NCI-H1105 treated with DMSO at 0.1 percent for 48 hours (cell line): ENCODE measurements at places on chromosomes 12 and 14.

GRCh38 chr14:91270619-91271018 is 26.1 kb upstream of the GPR68 start:
- DNase-seq: no peak

GRCh38 chr12:92478692-92479091 is 224.1 kb upstream of the PLEKHG7 start:
- no peak for DNase-seq

DNA sequence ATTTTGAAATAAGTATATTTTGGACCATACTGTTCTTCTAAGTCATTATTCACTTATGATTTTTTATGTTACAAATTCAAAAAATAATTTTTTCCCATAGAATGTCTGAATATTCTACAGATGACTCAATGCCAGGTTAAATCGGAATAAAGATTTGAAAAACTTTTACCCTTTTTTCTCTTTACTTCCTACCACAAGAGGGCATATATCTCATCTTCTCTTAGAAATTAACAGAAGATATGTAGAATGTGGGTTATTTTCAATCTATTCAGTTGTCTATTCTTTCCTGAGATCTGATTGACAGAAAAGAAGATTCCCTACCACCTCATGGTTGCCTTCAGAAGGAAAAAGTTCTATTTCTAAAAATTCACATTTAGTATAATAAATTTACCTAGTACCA is 53.0 kb upstream of the KITLG start:
- no peak for DNase-seq

- no peak for DNase-seq
Measured at GRCh38 chr12:81329085-81329484, 251.2 kb downstream of the ACSS3 start.

DNA sequence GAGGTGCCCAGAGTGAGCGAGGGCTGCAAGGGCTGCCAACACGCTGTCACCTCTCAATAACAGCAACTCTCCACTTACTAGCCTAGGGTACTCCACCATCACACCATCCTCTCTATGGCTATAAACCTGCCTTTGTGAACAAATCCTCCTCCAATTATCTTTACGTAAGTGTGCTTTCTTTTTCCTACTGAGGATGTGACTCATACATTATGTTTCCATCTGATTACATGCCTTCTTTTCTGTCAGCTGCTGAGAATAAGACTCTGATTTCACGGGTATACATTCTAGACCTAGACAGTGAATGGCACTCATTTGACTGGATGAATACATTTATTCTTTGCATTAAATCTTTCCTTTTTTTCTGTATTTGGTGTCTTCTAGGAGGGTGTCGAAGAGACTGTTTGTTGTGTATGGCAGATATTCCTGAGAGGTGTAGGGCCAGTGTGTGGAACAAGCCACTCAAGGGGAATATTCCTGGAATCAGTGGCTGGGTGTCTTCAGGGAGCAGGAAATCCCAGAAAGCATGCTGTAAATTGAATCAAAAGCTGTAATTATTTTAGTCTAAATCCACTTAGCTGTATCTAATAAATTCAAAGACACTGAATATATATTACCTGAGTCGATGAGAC is 327.3 kb upstream of the TMTC1 start:
- DNase-seq: no peak

DNA sequence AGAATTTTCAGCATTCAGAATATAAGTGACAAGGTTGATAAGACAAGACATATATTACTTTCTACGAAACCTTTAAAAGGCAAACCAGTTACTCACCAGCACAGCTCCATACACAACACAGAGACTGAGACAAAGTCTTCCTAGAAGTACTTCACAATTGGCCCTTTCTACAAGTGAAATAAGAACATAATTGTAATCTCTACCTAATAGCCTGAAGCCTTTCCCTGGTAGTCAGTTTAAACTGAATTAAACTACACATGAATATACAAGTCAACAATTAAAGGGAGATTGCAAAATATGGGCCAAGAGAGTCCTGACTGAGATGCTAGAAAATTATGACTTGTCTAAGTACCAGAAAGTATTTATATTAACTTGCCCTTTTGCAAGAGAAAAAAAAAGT is 95.9 kb downstream of the PUS7L start:
- DNase-seq: no peak

DNA sequence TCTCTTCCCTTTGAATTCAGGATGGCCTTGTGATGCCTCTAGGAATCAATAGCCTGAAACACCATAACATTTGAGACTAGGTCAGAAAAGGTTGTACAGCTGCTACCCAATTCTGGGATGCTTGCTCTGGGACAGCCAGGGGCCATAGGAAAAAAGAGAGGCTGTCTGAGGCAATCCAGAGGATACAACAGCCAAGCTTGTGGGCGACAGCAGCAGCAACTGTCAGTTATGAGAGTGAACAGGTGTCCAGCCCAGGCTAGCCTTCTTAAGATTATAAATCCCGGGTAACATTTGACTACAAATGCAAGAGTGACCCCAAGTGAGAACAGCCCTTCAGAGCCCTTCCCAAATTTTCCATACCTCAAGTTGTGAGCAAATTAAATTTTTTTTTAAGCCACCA is 11.1 kb downstream of the DCN start:
- no peak for DNase-seq

DNA sequence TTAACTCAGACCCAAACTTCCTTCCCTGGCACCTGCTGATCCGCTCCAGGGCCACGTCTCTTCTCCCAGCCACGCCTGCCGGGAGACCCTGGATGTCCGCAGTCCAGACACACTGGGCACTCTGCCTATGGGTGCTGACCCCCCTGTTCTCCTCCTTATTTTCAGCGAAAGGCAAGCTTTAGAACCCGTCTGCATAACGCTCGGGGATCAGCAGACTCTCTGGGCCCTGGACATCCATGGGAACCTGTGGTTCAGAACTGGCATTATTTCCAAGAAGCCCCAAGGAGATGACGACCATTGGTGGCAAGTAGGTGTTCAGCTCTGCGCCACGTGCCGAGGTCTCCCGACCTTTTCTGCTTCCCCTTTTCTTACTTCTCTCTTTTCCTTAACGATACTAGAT is 63.9 kb downstream of the ANKRD9 start:
- DNase-seq: no peak

GRCh38 chr12:44748950-44749468 is 127.1 kb downstream of the NELL2 start:
- DNase-seq: peak; percentile 88

DNA sequence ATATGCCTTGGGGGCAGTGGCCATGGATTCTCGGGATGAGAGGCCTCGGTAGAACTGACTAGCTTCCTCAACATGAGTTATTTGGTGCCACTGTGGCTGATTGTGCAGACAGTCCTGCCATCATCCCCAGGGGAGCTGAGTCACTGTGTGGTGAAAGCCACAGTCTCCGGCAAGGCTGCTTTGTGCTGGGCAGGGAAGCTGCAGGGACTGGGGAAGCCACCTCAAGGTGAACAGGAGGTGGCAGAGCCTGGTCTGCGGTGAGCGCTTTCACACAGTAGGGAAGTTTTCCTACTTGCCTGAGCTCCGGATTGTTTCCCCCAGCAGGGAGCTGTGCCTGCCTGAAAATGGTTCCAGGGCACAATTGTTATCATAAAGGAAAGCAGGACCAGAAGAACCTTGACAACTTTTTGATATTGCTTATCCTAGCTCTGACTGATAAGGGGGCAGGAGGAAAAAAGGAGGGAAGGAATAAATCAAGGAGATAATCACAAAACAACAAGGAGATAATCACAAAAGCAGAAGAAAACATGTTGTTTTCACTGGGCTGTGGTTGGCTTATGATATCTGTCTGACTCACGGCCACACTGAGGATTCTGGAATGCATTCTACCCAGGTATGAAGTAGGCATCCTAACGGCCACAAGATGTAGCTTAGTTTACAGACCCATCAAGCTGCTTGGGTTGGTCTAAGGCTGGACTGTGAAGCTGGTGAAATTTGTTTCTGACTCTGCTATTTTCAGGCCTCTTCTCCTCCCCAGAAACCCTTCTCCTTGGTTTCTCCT is 32.2 kb upstream of the GNG2 start:
- no peak for DNase-seq

GRCh38 chr14:63848890-63849289 is 3.9 kb upstream of the SYNE2 start:
- DNase-seq: no peak

GRCh38 chr12:132044661-132045412 is 95.1 kb downstream of the EP400 start:
- DNase-seq: no peak

DNA sequence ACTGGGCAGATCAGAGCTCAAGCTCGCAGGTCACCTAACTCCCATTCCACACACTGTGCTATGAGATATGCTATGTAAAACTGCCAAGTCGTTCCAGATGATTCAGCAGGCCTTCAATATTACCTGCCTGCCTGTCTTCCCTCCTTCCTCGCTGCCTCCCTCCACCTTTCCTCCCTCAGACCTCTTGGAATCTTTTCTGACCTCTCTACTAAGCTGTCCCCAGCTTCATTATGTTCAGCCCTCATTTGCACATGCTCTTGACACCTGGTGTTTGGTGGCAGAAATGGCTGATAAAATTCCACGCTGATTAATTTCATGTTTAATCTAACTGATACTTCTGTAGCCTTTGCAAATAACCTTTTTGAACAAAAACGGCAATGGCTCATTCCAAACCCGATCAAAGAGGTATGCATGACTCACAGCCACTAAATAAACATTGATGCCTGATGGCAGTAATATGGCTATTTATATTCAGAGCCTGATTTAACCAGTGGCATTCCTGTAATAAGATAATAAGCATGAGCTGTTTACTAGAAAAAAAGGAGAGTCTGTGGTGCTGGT is 130.8 kb upstream of the EGLN3 start:
- DNase-seq: peak; percentile 77

GRCh38 chr12:26266881-26267280 is 71.5 kb downstream of the SSPN start:
- DNase-seq: no peak

DNA sequence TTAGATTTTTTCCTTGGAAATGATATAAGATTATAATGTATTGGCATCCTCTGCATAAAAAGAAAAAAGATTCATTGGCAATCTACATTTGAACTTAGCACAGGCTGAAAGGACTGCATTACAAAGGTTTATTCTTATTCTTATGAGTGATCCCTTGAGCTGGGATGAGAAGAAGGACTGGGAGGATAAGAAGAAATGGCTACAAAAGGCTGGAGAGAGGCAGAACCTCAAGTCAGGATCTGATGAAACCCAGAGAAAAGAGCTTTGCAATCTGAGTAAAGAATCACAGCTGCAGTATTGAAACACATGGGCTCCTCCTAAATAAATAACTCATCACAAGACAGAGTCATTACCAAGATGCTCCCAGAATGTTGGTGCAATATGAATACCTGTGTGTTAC is 1635.4 kb upstream of the FLRT2 start:
- no peak for DNase-seq

- no peak for DNase-seq
Measured at GRCh38 chr12:80670214-80670613, 37.2 kb upstream of the MYF6 start.

DNA sequence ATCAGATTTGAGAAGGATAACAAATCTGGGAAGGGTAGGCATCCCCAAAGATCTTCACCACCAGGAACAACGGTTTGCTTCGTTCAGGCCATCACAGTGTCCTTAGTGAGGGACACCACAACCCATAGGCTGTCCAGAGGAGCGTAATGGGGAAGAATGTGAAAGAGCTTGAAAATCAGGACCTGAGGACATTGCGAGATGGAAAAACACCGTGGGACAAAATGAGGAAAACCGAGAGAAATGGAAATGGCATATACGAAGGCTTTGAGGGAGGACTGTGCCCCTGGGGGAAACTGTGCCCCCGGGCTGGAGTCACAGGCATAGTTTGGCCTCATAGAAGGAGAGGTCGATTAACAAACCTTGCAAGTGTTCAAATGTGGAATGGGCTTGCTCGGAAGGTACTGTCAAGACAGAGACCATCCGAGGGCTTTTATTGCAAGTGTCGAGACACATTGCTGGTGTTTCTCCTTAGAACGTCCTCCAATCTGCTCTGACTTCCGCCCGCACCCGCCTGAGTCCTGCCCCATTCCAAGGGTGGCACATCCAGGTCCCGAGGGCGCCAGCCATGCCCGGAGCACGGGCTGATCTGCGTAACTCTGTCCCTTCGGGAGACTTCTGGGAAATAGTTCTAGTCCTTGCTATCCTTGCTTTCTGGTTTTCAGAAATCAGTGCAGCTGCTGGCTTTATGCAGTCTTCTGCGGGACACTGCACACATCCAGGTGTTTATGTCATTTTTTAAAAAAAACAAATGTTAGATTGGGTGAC is 885 bp upstream of the PALS1 start:
- no peak for DNase-seq

DNA sequence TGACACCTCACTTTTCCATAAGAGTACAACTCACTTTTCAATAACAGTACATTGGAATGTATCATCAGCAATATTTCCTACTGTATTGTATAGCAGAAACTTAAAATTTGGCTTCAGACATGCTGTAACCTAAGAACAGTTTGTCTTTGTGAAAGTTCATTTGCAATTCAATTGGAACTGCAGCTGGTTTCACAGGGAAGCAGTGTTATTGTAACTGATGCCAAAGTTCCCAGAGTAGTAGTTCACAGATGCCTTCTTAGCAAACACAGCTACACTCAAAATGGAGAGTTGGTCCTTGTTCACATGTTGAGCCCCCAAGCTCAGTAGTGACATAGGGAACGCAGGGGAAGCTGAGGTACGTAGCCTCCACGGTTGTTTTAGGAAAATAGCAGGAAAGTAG is 23.3 kb downstream of the PPP1R36 start:
- no peak for DNase-seq

GRCh38 chr12:2467447-2468195 is 327.1 kb upstream of the FKBP4 start:
- DNase-seq: no peak

GRCh38 chr12:131529196-131530040 is 181.5 kb upstream of the SFSWAP start:
- DNase-seq: no peak

GRCh38 chr12:70048521-70049250 is 194.5 kb upstream of the CNOT2 start:
- no peak for DNase-seq

DNA sequence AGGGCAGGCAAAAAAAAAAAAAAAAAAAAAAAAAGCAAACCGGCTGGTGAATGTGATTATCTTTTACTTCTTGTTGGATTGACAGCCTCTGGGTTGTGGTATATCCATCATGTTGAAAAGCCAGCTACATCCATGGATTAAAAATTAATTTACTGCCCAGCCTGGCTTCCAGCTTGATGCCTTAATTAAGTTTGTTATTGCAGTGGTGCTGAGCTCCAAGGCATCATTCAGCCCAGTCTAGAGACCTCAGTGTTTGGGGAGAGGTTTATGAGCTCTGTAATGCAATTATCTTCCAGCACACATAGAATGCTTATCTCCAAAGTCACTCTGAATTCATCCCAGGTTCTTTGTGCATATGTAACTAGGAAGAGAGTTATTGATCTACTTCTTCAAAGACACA is 114.8 kb downstream of the RIMBP2 start:
- DNase-seq: no peak

GRCh38 chr12:110269622-110270124 is 11.4 kb upstream of the ATP2A2 start:
- DNase-seq: no peak

- no peak for DNase-seq
Measured at GRCh38 chr14:31971612-31972011, 105.5 kb upstream of the ARHGAP5 start.

DNA sequence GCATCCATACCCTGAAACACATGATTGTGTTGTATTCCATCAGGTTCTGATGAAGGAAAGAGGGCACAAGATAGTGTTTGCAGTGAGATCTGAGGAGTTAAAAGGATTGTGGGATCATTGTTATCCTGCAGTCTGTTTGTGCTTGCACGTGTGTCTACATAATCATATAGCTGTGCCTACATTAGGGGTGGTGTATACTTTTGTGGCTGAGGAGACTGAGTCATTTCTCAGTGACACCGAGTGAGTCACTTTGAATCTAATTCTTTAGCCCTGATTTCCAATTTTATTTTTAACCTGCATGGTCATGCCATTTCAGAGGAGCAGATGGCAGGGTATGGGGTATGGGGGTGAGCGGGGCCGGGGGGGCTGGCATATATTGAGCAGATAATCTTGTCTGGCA is 133.2 kb downstream of the ANO4 start:
- DNase-seq: no peak
